Coronary artery (tissue), 2 donors: ENCODE measurements at places on chromosomes 4 and X.

- DNase-seq: no peak
Measured at GRCh38 chrX:114924423-114924822, 93.0 kb downstream of the IL13RA2 start.

DNA sequence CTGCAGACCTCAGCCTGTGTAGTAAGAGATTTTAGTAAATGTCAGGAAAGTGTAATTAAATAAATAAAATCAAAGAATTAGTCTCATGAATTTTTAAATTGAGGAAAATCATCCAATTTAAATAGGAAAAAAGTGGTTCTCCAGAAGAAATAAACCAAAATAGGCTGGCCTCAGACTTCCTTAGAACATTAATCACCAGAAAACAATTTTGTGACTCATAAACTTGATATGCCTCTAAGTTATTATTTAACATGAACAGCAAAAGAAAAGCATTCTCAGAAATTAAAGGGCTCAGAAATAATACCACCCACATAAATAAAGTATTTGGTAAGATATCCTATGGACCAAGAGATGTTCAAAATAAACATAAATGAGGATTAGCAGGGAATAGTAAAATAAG, 14.3 kb downstream of the FAM47B start:
- no peak for DNase-seq

DNA sequence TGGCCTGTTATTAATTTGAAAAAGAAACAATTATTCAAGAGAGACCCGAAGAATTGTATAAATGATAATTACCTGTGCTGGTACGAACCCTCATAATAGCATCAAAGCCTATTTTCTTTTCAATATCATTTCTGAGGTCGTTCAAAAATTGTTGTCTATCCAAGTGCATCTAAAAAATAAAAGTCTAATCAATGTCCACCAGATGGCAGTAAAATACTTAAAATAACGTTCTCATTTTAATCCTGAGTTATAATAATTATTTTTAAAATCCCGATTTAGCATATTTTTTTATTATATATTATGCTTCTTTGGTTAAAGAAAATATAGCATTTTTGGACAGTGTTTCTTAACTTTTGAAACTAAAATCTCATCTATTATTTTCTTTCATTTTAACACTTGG, 55.7 kb downstream of the METTL14 start:
- no peak for DNase-seq

DNA sequence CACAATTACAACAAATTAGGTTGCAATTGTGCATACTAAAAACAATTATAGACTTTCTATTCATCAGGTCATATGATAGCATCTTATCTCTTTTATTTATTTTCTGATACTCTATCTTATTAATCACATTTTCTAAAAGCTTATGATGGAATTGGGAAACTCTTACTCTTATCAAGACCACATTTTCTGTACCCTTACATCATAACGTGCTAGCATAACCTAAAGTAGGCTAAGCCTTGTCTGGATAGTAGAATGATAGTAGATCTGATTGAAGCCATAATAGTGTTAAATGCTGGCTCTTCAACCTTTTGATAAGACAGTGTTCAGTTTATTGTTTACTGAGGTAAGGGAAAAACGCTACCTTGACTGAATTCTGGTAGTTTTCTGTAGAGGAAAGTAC, 294.0 kb downstream of the CCSER1 start:
- DNase-seq: no peak

GRCh38 chr4:125317525-125317877, 2.7 kb downstream of the FAT4 start:
- DNase-seq: peak; percentile 74

DNA sequence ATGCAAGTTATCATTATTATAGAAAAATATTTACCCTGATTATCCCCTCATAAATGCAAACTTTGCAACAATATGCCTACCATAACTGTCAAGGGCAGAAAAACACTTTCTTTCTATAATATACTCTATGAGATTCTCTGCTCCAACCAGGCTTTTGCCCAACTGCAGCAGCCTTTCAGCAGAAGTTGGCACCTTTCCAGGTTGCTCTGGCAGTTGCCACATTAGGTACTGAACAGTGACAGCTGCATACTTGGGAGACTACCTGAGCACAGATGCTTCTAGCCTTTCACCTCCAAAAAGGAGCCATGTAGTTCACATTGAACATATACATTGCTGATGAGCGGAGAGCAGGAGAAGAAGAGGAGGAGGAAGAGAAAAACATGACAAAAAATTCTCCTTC, 69.5 kb upstream of the BRWD3 start:
- DNase-seq: no peak

DNA sequence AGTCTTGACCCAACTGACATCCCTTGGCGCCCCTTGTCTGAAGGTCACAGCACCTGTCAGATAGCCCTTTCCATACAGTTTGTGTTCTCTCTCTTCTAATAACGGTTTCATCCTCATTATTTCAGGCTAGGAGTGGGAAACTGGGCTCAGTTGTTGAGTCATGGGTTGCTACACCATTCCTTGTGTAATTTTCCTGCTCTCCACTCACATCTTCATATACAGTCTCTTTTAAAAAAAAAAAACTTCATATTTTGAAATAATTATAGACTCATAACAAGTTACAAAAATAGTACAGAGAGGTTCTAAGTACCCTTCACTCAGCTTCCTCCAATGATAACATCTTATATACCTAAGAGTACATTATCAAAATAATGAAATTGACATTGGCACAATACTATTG, 60.2 kb upstream of the GRPR start:
- no peak for DNase-seq

DNA sequence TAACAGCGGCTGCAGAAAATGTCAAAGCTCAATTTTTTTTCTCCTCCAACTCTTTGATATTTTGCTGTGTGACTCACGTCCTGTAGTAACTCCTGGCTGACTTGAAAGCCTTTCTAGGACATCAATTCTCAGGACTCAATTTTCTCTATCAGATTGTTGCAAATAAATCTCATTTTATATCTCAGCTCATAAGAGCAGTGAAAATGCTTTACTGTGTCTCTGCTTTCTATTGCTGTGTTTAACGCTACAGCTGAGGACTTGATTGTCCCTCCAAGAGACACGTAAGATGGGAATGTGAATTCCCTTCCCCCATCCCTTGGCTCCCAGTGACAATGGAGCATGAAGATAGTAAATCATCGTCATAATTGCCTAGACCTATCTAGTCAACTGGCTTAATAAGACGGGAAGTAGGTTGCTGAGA, 20.5 kb upstream of the CBR4 start:
- no peak for DNase-seq

- DNase-seq: no peak
Measured at GRCh38 chr4:6207602-6208001, 7.3 kb upstream of the JAKMIP1 start.

- DNase-seq: no peak
Measured at GRCh38 chrX:96978906-96979305, 95.2 kb downstream of the RPA4 start.

DNA sequence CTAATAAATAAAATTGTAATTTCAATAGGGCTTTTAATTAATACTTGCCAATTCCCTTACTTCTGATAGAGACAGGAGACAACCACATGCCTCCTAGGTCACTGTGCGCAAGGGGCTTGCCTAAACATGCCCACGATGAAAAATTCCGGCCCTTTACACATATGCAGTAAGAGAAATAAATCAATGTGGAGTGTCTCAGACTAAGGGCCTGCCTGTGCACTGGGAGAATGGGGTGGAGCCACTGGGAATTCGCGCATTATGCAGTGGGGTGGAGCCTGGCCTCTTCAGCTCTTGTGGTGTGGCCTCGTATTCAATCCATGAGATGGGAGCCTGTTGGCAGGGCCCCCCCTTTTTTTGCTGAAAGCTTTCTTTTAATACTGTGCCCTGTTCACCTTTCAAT, 484.5 kb downstream of the PDGFC start:
- DNase-seq: no peak

DNA sequence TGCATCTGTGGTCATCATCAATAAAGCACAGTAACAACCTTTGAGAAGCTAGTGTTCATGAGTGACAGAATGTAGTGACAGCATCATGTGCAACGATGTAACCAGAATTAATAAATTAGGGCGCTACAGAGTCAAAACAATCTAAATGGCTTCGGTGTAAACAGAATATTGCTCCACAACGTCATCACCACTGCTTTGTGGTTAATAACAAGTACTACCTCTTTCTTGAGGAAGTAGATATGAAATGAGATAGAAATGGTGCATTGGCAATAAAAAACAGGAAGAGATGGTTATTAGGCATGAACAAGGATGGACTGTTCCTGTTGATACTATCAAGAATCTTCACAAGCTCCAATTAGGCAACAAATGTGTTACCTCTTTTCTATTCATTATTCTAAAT, 8.7 kb upstream of the PDHA2 start:
- DNase-seq: no peak

GRCh38 chr4:165379678-165380064, 863 bp downstream of the CPE start:
- DNase-seq: peak; percentile 75

DNA sequence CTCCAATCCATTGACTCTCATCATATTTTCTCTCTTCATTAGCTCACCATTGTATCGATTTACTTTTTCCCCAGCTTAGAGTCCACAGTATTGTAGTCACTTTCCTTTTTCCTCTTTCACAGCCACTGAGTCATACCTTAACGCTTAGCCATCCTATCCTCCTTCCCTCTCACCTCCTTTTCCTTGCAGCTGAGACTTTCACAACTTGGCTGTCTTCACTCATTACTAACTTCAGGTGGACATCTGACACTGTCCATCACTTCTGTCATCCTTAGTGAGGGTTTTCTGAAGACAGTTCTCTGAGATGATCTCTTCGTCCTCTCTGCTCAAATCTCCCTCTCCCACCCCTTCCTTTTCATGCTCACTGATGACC, 70.5 kb upstream of the ESX1 start:
- no peak for DNase-seq

DNA sequence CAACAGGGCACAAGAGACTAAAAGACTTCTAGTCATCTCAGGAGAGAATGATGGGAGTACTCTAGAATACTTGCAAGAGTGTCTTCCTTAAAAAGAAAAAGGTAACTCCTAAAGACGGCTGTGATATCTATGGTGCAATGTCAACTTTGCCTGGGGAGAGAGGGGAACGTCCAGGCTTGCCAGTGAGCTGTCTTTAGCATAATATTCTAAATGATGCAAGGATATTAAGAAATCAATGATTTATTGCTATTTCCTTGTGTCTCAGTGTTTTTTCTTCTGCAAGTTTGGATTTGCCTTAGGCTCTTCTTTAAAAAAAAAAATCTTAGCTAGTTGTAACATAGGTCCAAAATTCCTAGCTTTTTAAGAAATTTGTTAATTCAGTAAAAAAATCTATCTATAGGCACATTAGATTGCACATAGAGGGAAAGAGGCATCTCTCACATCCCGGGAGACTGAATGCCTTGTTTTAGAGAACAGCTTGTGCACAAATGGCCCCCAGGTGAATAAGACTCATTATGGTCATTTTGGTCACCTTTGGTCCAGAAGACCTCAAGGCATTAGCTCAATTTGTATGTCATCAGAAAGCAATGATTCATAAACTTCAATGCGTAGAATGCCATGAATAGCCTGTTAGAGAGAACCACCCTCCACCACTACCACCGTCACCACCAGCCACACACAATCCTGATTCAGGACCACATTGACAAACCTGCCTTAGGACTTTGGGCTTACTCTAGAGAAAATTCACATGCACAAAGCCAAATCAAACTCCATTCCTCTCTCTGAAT, 104.1 kb downstream of the PALLD start:
- DNase-seq: no peak

DNA sequence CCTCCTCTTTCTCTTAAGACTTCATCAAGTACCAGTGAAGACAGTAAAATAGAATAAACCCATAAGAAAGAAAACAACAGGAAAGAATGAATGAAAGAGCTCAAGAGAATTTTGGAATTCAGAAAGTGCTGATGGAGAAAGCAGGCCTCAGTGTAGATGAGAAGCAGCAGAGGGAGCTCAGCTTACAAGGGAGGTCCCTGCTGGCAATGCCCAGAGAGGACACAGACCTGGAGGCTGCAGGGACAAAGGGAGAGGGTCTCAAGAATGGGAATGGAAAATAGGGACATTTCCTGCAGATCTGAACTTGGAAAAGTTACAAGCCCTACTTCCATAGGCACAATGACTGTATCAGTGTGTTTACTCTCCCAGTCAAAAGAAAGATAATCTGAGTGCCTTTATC, 64.5 kb upstream of the MAGEA10 start:
- DNase-seq: no peak

GRCh38 chrX:72176981-72177380, 4.6 kb upstream of the PIN4 start:
- DNase-seq: no peak

DNA sequence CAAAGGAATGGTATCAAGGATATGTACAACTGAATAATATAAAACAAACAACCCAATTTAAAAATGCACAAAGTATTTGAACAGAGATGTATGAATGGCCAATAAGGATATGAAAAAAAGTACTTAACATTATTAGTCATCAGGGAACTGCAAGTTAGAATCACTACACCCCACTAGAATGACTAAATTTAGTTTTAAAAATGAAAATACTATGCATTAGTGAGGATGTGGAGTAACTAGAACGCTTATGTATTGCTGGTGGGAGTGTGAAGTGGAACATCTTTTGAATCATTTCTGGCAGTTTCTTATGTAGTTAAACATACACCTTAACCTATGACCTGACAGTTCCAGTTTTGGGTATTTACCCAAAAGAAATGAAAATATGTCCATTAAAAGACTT, 13.0 kb upstream of the SLC16A2 start:
- DNase-seq: no peak

GRCh38 chr4:72319601-72320021, 249.4 kb downstream of the ADAMTS3 start:
- DNase-seq: no peak

DNA sequence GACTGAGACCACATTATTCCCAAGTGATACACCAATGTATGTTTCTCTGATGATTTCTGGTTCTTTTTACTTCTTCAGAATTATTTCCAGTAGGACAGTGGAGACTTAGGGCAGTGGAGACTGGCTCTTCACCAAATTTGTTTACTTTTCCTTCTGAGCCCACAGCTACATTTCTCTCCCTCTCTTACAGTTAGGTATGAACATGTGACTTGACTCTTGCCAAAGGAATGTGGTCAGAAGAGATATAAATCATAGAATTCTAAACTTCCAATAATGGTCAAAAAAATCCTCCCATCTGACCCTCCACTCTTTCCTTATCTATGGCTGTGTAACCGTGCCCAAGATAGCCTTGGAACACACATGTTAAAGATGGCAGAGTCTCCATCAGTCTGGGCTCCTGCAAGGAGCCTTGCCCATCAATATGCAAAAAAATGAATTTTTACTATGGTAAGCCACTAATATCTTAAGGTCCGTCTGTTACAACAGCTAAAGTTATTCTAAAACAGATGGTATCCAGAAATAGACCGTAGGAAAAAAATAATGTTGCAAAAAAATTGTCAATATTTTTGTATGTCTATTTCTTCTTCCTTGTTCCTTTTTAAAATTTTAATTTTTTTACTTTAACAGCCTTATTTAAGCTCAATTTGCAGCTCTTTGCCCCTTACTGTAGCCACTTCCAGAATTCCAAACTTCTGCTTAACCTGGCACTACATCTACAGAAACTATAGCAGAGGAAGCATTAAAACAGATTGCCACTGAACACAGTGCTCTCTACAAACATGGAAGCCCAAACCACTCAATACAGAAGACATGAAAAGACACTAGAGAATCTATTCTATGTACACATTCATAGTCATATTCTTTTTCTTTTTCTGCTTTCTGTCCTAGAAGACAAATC, 260.7 kb downstream of the COL25A1 start:
- DNase-seq: no peak

GRCh38 chr4:141636082-141636770, at the start of gene IL15:
Gene IL15, plus strand, starts transcription at chr4:141636583. Its CDS starts 82,882 bp downstream, at chr4:141719465.
- peak; percentile 81 for DNase-seq
